ENCODE measurements at places on chromosomes 11 and 22.

- peak; percentile 93 for DNase-seq
Observed at GRCh38 chr11:1262172-1263006, 39.5 kb downstream of the MUC5B start.

- no peak for DNase-seq
Observed at GRCh38 chr11:75579841-75580240, 17.8 kb downstream of the SERPINH1 start.

DNA sequence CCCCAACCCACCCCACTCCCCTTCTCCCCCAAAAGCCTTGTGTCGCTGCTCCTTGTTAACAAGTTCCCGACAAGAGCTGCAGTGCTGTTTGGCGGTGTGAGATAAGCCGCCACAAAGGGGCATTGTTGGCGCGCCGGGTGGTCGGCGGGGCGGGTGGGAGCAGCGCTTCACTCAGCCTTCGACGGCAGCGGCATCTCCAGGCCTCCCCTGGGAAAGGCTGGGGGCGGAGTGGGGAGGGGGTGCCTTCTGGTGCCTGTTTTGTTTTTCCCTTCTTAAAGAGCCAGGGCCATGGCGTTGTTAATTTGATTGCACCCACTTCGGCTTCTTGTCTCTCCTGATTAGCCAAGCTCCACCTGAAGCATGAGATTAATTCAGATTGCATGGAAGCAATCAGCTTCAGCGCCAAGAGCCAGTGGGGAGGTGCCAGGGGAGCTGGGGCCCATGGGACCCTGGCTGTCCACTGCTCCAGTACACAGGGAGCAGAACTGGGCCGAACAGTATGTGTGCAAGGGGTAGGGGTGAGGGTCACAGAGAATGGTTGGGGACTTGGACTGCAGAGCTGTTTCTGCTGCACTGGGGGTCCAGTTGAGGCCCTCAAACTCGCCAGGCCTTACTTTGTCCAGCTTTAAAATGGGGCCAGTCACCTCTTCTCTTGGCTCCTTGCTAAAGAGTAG, 165.1 kb downstream of the CEP164 start:
- no peak for DNase-seq

DNA sequence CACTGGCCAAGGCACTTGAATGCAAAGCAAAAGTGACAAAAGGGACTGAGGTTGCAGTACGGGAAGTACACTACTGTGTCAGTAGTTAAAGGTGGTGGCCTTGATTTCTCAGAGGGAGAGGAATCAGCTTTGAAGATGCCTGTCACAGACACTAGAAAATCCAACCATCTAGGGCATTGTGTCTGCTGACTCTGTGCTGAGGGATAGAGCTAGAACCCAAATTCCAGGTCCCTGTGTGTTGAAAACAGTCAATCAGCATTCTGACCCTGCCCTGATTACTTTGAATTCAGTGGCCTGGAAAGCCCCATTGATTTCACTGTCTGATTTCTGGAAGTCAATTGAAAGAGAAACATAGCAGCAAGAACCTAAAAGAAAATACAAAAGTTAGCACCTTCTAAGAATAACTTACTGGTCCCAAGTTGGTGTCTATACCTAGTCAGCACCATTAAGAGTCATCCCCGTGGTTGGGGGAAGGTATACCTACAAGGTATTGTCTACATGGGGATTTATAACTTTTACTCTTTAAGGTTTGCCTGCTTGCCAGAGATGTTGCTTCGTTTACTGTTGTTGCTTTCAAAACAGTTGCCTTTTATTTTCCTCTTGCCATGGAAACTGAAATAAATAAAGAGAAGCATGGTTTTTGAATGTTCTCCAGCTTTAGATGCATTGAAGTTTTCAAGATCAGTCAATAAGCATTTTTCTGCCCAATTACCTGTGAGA, 97.3 kb downstream of the PDHX start:
- DNase-seq: no peak

GRCh38 chr11:33996498-33997454, 54.8 kb upstream of the CAPRIN1 start:
- peak; percentile 69 for DNase-seq

Measured in right hindlimb (tissue), 1 donor.